ENCODE measurements at places on chromosomes 2 and 18. TPM values are rescaled to one million over a fixed set of nuclear protein-coding genes. Genes with fewer than 3 reads are reported as not detected.
A peak's percentile ranks its signal among the peaks of the same experiment; 100 is the strongest.

RFX8 gene
- total RNA-seq: not detected

GRCh38 chr2:68662466-68662865 lies 19.1 kb downstream of the PROKR1 start:
- no peak overlapping the region for H3K4me3 ChIP-seq
- H3K27me3 ChIP-seq: peaks cover 43% of the 10 kb centered on the region
- H3K4me1 ChIP-seq: no peaks in the 10 kb centered on the region
- H3K27ac ChIP-seq: no peak overlapping the region

- no peaks in the 10 kb centered on the region for H3K27me3 ChIP-seq
- peaks cover 52% of the 10 kb centered on the region for H3K4me1 ChIP-seq
- H3K36me3 ChIP-seq: no peaks in the 10 kb centered on the region
- DNase-seq: no peak
- peak overlapping the region; percentile 92 for H3K27ac ChIP-seq
- no peak overlapping the region for H3K4me3 ChIP-seq
Observed at GRCh38 chr18:36471393-36471792, 173.9 kb downstream of the FHOD3 start.

DNA sequence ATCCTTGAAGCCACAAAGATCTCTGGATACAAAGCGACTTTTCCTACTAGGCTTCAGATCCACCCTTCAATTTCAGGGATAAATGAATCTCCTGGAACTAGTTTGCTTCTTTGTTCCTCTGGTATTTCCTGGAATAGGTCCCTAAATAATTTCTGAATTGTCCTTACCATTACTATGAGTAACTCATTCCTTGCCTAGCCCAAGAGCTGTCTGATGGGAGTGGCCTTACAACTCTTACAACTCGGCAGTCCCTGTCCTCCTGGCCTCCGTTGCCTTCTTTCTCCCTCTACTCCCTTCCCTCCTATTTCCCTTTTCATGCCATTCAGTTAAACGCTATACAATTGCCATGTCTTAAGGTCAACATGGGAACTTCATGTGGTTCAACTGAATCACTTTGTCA lies 98.2 kb upstream of the FHL2 start:
- no peak for DNase-seq
- H3K4me1 ChIP-seq: peaks cover 46% of the 10 kb centered on the region
- no peak overlapping the region for H3K4me3 ChIP-seq
- H3K27ac ChIP-seq: peak overlapping the region; percentile 95
- H3K36me3 ChIP-seq: peaks cover 3% of the 10 kb centered on the region

DNA sequence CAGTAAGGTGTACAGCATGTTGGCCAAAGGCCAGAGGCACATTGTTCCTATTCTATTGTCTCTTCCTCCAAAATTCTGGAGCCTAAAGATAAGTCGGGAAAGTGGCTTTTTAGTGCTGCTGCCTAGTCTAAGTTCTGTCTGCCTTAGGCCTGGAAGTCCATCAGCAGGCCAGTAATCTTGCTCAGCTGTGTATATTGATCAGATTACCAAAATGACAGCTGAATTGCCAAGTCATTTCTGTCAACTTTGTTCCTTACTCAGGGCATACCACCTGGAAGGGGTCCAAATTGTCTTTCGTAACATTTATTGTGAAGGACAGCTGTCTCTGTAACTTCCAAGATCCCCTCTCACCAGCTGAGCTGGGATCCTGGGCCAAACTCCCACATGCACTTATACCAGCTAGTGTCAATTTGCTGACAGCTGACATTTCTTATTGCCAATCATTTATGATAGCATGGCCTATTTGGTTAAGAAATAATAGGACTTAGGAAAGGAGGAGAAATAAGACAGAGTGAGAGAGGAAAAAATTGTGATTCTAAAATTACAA lies 116.8 kb upstream of the FSHR start:
- H3K4me3 ChIP-seq: no peak overlapping the region
- no peak for DNase-seq
- H3K27ac ChIP-seq: no peak overlapping the region

- H3K27ac ChIP-seq: no peak overlapping the region
- H3K4me3 ChIP-seq: no peak overlapping the region
- peaks cover 22% of the 10 kb centered on the region for H3K4me1 ChIP-seq
- no peaks in the 10 kb centered on the region for H3K36me3 ChIP-seq
- no peaks in the 10 kb centered on the region for H3K27me3 ChIP-seq
Observed at GRCh38 chr2:43123981-43124686, 102.3 kb downstream of the ZFP36L2 start.

DNA sequence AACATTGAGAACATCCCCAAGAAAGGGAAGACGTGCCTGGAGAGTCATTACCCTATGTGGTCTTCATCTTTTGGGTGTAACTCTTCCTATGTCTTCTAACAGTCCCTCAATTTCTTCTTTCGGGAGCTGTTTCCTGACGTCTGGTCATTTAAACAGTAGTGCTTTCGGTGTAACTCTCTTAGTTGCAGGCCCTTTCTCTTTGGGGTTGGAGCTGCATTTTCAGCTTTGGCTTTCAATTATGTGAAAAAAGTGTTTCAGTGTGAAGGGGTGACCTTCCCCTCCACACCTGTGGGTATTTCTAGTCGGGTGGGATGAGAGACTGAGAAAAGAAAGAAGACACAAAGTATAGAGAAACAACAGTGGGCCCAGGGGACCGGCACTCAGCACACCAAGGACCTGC lies 105.9 kb downstream of the CERS6 start:
- no peak overlapping the region for H3K27ac ChIP-seq
- H3K27me3 ChIP-seq: no peaks in the 10 kb centered on the region
- peaks cover 64% of the 10 kb centered on the region for H3K4me1 ChIP-seq
- peaks cover 10% of the 10 kb centered on the region for H3K36me3 ChIP-seq

NYAP2 gene
- total RNA-seq: not detected

ELOA2 gene
- not detected for total RNA-seq

DNA sequence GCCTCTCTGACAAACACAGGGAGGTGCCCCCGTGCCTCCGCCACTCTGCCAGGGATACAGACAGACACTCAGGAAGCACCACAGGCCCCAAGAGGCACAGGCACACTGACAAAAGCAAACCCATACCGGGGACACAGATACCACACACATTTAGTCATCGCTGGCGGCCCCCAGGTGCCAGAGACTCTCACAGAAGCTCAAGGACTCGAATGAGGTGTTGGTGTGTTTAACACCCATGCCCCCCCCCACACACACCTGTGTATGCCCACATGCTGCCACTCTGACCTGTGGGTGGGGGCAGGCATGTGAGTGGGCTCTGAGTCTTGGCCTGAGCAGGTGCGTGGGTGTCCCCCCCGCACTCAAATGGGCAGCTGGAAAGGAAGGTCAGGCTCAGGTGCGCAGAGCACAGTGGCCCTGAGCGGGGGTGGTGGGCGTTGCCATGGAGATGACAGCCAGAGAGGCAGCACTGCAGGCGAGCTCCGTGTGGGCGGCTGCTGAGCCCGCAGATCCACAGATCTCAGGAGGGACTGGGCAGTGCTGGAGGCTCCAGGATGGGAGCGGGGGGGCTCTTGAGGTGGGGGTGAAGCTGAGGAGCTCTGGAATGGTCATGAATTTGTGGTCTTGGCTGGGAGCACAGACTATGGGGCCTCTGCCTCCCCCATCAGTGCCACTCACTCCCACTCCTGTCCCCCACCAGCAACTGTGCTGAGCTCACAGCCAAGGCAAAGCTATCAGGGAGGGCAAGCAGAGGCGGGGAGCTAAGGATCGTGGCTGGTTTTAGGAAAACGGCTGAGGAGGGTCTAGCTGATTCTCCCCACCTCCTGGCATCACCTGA lies 73.9 kb upstream of the TAF1B start:
- peaks cover 48% of the 10 kb centered on the region for H3K4me1 ChIP-seq
- peak overlapping the region; percentile 78 for H3K27ac ChIP-seq
- DNase-seq: no peak
- H3K27me3 ChIP-seq: no peaks in the 10 kb centered on the region
- H3K4me3 ChIP-seq: no peak overlapping the region
- H3K36me3 ChIP-seq: no peaks in the 10 kb centered on the region

DNA sequence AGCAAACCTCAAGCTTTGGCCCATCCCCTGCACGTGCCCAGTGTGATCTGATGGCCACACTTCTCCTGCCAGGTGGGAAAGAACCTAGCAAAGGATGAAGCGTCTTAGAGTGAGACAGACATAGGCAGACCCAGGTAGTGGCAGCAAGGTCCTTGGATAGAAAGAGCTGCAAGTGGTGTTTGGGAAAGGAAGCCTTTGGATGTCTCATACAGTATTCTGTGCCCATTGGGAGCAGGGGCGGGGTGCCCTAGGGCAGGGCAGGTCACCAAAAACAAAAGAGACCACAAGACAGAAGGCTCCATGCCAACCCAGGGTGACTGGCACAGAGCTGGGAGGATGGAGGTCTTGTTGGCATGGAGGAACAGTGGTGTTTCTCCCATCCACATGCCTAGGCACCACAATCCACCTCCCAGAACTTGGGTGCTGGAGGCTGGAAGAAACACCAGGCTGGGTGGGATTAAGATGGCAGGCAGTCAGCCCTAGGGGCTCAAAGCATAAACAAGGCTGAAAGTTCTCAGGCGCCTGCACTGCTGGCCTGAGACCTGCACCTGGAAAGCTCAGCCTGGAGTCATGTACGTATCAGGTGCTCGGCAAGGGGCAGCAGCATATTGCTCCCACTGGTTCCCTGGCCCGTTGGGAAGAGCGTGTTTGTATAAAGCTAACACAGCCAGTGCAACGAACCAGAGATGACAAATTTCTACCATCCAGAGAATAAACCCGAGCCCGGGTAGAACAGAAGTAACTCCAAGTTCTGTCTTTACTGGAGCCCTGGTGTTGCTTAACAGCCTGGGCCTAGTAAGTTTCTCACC lies 52.9 kb downstream of the CRACDL start:
- DNase-seq: no peak
- H3K36me3 ChIP-seq: no peaks in the 10 kb centered on the region
- H3K27ac ChIP-seq: no peak overlapping the region
- peaks cover 40% of the 10 kb centered on the region for H3K27me3 ChIP-seq
- no peaks in the 10 kb centered on the region for H3K4me1 ChIP-seq

GRCh38 chr18:54330768-54331548 lies 26.7 kb downstream of the STARD6 start:
- H3K27me3 ChIP-seq: no peaks in the 10 kb centered on the region
- H3K36me3 ChIP-seq: no peaks in the 10 kb centered on the region

- no peaks in the 10 kb centered on the region for H3K27me3 ChIP-seq
- H3K4me3 ChIP-seq: no peak overlapping the region
- H3K27ac ChIP-seq: no peak overlapping the region
- H3K36me3 ChIP-seq: peaks cover 48% of the 10 kb centered on the region
- no peaks in the 10 kb centered on the region for H3K4me1 ChIP-seq
- DNase-seq: no peak
Observed at GRCh38 chr2:15506229-15506819, 54.8 kb downstream of the NBAS start.

DNA sequence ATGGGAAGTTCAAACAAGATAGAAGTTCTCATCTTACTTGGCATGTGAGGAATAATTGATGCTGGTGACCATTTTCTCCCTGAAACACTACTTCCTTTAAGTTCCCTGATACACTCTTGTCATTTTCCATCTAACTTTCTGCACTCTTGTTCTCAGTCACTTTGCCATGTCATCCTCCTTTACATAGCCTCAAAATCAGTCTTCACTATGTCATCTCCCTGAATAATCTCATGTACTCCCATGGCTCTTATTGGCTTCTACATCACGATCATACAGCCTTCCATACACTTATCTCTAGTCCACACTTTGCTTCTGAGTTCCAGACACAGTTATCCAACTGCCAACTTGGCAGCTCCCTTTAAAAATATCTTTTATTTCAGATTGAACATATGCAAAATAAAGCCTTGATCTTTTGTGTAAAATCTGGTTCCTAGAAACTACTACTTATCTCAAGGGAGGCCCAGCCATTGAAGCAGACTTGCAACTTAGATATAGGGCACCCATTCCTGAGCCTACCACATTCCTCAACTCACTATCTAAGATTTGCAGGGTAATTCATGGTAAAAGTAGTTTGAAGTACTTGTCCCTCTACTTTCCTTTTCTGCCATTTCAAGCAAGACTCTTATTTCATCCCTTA lies 1070.2 kb upstream of the NXPH2 start:
- H3K4me1 ChIP-seq: no peaks in the 10 kb centered on the region
- DNase-seq: no peak
- H3K4me3 ChIP-seq: no peak overlapping the region

GRCh38 chr18:24234850-24235418 lies 96.1 kb downstream of the CABYR start:
- DNase-seq: no peak
- no peak overlapping the region for H3K4me3 ChIP-seq
- H3K27ac ChIP-seq: peak overlapping the region; percentile 87
- H3K27me3 ChIP-seq: no peaks in the 10 kb centered on the region
- peaks cover 91% of the 10 kb centered on the region for H3K4me1 ChIP-seq
- H3K36me3 ChIP-seq: peaks cover 36% of the 10 kb centered on the region

SERPINE2 gene
- 9.8 TPM for total RNA-seq

RUFY4 gene
- not detected for total RNA-seq

SCYGR8 gene
- total RNA-seq: not detected

- no peak overlapping the region for H3K4me3 ChIP-seq
- peaks cover 62% of the 10 kb centered on the region for H3K4me1 ChIP-seq
- peak; percentile 44 for DNase-seq
- H3K27ac ChIP-seq: peak overlapping the region; percentile 61
Observed at GRCh38 chr2:96888072-96889011, 18.5 kb upstream of the SEMA4C start.

DNA sequence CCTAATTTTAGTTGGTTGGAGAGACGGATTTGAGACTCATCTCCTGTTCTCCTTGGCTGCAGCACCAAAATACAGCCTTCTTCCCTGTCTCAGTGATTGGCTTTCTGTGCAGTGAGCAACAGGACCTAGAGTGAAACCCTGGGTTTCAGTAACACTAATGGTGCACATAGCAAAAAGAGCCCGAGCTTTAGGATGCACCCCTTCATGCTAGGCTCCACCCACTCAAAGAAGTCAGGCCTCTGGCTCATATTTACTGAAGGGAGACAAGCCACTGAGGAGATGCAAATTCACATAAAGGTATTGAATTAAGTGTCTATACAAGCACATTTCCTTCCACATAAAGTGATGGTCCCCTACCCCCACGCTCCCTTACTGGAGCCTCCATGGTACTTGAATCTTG lies 131.9 kb upstream of the CHAC2 start:
- no peak overlapping the region for H3K4me3 ChIP-seq
- no peak overlapping the region for H3K27ac ChIP-seq
- no peaks in the 10 kb centered on the region for H3K4me1 ChIP-seq

- H3K27me3 ChIP-seq: no peaks in the 10 kb centered on the region
- DNase-seq: no peak
- H3K36me3 ChIP-seq: no peaks in the 10 kb centered on the region
- no peak overlapping the region for H3K27ac ChIP-seq
- H3K4me3 ChIP-seq: no peak overlapping the region
Observed at GRCh38 chr2:19228181-19228593, 130.2 kb downstream of the OSR1 start.

- H3K36me3 ChIP-seq: no peaks in the 10 kb centered on the region
- no peak for DNase-seq
- H3K27ac ChIP-seq: no peak overlapping the region
- no peaks in the 10 kb centered on the region for H3K27me3 ChIP-seq
- no peaks in the 10 kb centered on the region for H3K4me1 ChIP-seq
- no peak overlapping the region for H3K4me3 ChIP-seq
Observed at GRCh38 chr2:180158961-180159360, 151.9 kb upstream of the CWC22 start.

GRCh38 chr2:217650716-217651360 lies 352.0 kb downstream of the TNS1 start:
- no peak overlapping the region for H3K4me3 ChIP-seq
- H3K4me1 ChIP-seq: peaks cover 10% of the 10 kb centered on the region
- no peak overlapping the region for H3K27ac ChIP-seq
- DNase-seq: no peak

All from left ventricle myocardium inferior (tissue), 1 donor.